Hypothalamus (tissue), 51 donors: ENCODE measurements at places on chromosomes 5 and 9.

DNA sequence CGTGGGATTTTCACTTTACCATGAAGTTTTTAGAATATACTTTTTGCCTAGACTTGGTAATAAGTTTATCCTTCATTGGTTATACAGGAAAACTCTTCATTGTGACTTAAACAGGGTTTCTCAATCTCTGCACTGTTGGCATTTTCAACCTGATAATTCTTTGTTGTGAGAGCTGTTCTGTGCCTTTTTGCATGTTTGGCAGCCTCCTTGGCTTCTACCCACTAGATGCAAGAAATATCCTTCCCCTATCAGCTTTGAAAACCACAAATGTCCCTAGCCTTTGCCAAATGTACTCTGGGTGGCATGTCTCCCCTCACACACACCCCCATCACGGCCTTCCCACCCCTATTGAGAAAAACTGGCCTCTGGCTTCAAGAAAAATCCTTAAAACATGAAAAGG is 180.9 kb downstream of the ESM1 start:
- no peak for DNase-seq

DNA sequence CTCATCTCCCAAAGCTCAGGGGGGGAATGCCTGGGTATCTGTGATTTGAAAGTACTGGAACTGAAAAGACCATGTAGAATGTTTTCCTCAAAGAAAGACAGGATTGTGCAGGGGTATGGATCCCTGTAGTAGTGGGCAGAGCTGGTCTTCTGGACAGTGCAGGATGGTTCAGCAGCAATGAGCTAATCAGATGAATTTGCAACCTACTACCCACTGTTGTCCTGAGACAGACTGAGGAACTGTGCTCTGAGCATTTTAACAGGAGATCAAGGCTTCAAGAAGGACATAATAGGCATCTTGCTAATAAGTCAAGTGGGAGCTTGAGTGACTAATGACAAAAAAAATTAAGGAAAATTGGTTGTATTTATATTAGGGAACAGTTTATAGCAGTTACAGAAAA is 61.7 kb downstream of the FYB1 start:
- no peak for DNase-seq

DNA sequence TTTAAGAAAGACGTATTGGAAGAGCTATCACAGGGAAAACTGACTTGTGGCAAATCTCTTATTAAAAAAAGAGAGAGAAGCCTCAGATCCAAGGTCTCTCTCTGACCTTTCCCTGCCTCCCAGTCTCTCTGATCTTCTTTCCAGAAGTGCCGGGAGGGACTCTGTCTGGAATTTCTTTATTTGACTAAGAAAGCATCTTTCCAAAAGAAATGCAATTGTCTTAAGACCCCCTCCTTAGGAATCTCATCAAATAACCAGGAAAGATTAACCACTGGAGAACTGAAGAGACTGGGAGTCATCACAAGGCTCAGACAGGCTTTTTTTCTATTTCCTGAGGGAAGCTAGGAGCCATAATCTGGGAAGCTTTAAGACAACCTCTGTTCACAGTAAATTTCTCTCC is 4.6 kb downstream of the C1QTNF3 start:
- no peak for DNase-seq

- DNase-seq: no peak
Observed at GRCh38 chr9:8156346-8156745, 356.8 kb upstream of the DMAC1 start.

DNA sequence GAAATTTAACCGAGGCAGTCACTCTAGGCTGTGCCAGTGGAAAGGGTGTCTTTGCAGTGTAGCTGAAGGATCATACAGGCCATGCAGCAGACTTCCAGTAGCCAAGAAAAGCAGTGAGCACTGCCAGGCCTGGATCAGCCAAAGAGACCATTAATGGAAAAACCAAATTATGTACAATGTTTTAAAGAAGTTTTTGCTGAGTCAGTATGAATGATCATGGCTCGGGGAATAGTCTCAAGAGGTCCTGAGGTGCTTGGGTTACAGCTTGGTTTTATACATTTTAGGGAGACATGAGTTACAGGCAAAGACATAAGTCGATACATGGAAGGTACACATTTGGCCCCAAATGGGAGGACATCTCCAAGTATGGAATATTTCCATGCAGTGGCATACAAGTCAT is 141.3 kb downstream of the YTHDC2 start:
- DNase-seq: no peak

GRCh38 chr9:81574405-81574804 is 114.9 kb downstream of the TLE1 start:
- DNase-seq: no peak

DNA sequence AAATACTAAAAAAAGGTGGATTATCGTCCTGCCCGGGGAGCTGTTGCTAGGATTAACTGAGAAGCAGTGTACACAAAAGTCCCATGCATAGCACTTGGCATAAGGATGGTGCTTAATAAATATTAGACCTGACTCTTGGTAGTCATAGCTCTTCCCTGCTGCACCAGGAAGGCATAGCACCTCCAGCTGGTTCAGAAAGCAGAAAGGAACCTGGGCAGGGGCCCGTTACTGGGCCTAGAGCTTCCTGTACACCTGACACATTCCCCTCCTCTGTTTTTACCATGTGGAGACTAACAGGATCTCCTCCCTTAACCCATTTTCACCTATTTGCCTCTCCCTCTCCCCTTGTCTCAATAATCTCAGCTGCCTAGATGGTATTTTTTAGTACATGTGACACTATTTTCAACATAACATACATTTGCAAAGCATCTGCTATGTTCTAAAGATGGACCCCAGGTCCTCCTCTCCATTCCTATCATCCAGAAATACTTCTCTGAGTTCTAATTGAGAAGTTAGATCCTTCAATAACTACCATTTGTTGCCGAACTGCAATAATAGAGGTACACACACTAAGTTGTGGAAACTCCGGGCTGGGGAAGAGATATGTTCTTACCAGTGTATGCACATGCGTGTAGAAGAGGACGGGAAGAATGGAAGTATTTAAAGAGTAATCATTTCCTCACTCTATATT is 3.2 kb upstream of the ANP32B start:
- DNase-seq: no peak

GRCh38 chr5:176653401-176654385 is 6.4 kb downstream of the TSPAN17 start:
- DNase-seq: no peak
